ENCODE measurements at places on chromosomes 2 and 18. TPM values are rescaled to one million over a fixed set of nuclear protein-coding genes. Genes with fewer than 3 reads are reported as not detected.

PLEKHH2 gene
- 13.8 TPM for total RNA-seq

DNA sequence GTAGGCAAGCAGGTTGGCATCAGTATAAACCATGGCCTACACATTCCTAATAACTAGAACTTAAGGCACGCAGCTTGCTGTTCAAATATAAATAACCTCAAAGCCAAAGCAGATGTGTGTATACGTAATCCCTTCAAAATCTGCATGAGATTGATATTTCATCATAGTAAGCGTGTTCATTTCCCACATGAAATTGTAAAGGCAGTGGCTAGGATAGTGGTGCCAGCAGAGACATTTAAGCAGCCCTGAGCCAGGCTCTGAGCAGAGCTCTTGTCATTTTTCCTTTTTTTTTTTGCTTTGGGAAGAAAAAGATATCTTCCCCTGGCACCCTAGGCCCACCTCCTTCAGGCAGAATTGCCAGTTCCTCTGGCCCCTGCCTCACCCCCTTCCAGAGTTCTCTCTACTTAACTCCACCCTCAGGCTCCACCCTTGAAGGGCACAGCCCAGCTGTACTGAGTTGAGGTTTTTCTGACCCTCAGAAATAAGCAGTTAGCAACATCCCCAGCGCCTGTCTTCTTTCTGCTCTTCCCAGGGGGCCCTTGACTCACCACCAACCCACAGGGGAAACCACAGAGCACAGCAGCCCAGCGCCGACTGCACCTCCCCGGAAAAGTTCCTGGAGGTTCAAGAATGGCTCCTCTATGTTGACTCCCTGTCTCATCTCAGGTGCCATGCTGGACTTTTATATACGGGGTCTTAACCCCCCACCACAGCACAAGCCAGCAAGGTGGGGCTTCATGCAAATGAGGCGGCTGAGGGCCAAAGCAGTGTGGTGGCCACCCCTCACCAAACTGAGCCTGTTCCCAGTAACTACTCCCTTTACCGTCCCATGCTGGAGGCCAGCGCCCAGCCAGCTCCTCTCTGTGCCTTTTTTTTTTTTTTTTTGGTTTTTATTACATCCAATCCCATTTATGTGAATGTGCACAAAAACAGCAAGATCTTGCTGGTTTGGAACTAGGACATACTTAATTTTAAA is 84.7 kb downstream of the EHD3 start:
- no peak for DNase-seq

GRCh38 chr2:152743002-152743401 is 24.6 kb downstream of the ARL6IP6 start:
- DNase-seq = no peak

- DNase-seq = no peak
These were observed 25.2 kb downstream of the CAB39 start for GRCh38 chr2:230737791-230738226.

DNA sequence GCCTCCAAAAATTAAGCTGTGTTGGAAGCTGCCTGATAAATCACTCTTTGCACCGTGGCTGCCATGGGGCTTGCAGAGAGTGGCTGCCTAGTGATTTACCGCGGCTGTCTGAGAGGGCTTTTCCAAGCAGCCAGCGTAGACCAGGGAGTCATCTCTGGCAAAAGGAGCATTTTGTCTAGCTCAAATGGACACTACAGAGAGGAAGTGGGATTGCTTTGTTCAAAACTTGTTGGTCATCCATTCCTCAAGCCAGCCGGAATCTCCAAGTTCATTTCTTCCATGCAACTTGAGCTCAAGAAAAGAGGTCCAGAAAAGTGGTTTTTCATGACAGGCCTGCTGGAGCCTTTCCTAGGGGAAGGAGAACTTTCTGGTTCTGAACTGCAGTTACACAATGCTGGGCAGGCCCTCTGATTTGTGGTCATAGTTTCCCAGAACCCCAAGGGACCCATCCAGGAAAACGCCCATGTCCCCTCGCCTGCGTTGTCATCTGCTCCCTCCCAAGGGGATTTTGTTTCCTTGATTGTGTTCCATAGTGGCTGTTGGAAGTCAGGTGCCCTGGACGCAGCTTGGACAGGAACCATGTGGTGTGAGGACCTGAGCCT is 108.1 kb downstream of the TRIB2 start:
- peak; percentile 82 for DNase-seq

GRCh38 chr2:54879598-54880332 is 156.3 kb downstream of the EML6 start:
- DNase-seq = no peak

DNA sequence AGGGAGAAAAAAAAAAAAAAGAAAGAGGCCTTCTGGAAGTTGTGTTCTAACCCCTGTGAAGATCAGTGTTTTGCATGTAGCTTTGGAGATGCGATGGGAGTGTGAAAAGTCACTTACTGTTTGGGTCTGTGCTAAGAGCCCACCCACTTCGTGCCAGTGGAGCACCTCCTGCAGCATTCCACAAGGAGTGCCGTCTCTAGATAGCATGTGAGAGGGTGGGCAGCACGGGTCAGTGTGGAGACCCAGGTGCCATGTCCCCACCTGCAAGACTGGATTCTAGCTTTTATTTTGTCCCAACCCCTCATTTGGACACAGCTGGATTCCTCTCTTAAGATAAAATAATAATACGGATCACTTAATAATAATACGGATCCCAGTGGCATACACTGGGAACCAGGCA is 12.5 kb upstream of the TMEM185B start:
- no peak for DNase-seq

- DNase-seq = no peak
These were observed 263.8 kb downstream of the PHLPP1 start for GRCh38 chr18:62979176-62979575.

Measured in lower leg skin (tissue), 4 donors.